ENCODE measurements at places on chromosomes 6 and 20.

DNA sequence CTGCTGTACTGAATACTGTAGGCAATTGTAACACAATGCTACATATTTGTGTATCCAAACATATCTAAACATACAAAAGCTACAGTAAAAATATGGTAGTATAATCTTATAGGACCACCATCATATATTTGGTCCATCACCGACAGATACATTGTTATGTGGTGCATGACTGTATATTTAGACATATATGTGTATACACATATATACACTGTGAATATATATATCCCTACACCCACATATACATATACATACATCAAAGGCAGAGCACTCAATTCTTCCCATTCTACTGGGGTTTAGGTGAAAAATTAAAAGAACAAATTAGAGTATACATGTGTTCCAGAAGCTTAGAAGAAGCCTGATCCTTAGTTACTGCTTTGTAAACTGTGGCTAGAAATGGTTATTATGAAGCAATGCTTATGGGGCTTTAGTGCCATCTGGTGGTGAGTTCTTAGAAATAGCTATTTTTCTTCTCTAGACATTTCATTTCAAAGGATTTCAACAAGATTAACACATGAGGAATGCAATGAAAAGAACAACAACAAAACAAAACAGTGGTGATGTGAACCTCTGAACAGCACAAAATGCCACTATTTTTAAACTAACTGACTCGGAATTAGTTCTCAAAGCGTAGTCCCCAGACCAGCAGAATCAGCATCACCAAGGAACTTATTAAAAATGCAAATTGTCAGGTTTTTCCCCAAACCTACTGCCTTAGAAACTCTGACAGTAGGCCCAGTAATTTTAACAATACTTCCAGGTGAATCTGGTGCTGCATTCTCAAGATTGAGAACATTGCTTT is 38.0 kb downstream of the PKHD1 start:
- peak; percentile 49 for DNase-seq

DNA sequence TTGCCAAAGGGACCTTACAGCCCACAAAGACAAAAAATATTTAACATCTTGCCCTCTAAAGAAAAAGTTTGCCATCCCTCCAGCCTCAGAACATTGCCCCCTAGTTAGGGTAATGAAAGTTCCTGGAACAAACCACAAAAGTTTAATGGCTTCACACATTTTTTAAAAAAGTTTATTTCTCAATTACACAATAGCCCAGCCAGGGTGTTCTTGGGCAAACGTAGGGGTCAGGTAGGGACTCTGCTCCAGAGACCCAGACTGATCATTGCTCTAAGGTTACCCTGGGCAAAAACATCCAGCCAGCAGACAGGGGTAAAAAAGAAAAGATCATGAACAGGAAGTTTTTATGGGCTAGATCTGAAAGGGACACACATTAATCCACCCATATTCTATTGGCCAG is 4.5 kb upstream of the ISM1 start:
- DNase-seq: no peak

DNA sequence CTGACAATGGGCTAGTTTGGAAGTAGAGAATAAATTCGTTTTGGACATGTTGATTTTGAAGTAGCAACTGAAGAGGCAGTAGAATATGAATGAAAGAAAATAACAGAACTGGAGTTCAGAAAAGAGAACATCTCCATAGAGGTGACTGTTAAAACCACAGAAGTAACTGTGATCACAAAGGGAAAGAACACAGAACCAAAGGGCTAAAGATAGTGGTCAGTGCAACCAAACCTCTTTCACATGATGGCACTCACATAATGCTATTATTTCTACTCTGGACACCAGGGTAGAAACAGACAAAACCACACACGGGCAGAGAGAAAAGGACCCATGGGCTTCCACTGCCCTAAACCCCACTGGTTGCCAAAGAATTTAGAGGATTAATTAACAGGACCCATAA is 58.5 kb downstream of the CDK19 start:
- no peak for DNase-seq

DNA sequence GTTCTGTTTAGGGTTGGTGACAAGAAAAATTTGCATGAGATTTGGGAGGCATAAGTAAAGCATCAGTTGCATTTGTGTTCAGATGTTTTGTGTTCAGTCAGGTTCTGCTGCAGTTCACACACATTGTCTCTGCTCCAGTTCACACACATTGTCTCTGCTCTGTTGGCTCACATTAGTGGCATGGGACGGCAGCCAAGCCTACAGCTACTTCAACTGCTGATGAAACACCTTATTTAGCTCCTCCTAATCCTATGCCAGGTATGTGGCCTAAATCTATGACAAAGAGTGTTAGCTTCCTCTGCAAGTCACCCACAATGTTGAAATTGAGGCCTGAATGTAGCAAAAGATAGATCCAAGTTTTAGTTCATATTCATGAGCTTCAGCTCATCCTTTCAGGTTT is 278.1 kb upstream of the SYNCRIP start:
- DNase-seq: no peak
